ENCODE measurements at places on chromosomes 6 and 20.

- no peak for DNase-seq
Observed at GRCh38 chr6:22149501-22150367, 147.1 kb downstream of the PRL start.

GRCh38 chr20:57321142-57321541 is 8.5 kb upstream of the SPO11 start:
- no peak for DNase-seq

DNA sequence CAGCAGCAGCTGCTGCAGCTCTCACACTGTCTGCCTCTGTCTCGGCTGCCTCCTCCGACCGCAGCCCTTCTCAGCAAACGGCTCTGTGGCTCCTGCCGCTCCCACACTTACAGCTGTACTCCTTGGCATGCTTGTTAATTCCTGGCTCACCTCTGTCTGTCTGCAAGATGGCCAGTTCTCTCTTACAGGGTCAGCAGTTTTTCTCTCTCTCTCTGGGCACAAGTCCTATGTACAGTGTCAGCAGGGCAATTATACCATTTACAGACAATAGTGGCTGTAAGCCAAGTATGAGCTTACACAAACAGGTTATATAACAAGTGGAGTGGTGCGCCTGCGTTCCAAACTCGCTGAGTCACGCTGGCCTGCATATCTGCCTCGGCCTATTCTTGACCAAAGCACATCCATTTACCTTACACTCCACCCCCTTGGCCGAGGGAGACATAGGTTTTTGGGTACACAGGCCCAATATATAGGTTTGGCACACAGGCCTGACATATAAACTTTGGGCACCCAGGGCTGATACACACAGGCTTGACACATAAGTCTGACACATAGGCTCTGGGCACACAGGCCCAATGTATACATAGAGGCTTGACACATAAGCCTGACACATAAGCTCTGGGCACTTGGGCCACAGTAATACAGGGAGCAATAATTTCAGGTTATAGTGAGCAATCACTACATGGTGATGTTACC is 4.4 kb downstream of the ZKSCAN3 start:
- DNase-seq, result no peak

- no peak for DNase-seq
Observed at GRCh38 chr6:146896062-146896813, 297.5 kb downstream of the ADGB start.

DNA sequence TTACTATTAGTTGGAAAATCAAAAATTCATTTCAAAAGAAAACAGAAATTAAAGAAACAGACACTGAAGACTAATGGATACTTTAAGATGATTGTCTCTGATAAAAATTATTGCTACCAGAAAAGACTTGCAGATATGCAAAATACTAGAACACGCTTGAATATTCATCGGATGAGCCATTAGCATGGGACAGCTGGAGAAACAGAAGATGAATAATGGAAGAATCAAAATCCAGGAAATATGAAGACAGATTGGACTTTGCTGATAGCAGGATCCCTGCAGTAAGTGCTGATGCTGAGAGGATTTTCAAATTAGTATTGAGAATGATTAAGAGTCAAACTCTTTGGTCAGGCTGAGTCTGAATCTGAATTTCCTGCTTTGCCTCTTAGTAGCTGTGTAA is 169.4 kb downstream of the EYS start:
- DNase-seq, result no peak

DNA sequence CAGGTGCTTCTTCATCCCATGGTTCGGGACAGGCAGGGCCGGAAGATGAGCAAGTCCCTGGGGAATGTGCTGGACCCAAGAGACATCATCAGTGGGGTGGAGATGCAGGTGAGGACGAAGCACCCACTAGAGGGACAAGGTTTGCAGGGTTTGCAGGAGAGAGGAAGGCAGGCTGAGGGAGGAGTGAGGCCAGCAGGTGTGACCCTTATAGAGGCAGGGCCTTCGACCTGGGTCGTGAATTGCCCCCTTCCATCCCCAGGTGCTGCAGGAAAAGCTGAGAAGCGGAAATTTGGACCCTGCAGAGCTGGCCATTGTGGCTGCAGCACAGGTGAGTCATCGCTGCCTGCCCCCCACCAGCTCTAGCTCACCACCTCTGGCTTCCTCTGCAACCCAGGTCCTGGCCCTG is 8.4 kb downstream of the VARS2 start:
- DNase-seq, result no peak

GRCh38 chr6:134676307-134677281 is 273.3 kb downstream of the ALDH8A1 start:
- no peak for DNase-seq

- no peak for DNase-seq
Observed at GRCh38 chr6:166031275-166031674, 136.4 kb downstream of the TBXT start.

DNA sequence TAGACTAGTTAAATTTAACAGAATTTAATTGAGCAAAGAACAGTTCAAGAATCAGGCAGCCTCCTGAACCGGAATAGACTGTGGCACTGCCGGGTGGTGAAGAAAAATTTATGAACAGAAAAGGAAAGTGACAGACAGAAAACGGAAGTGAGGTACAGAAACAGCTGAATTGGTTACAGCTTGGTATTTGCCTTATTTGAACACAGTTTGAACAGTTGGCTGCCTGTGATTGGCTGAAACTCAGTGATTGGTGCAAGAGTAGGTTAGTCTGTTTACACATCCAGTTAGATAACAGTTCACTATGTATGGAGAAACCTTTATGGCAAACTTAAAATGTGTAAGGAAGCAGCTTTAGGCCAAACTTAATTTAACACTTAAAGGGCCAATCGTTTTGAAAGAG is 116.0 kb upstream of the CITED2 start:
- DNase-seq, result no peak

DNA sequence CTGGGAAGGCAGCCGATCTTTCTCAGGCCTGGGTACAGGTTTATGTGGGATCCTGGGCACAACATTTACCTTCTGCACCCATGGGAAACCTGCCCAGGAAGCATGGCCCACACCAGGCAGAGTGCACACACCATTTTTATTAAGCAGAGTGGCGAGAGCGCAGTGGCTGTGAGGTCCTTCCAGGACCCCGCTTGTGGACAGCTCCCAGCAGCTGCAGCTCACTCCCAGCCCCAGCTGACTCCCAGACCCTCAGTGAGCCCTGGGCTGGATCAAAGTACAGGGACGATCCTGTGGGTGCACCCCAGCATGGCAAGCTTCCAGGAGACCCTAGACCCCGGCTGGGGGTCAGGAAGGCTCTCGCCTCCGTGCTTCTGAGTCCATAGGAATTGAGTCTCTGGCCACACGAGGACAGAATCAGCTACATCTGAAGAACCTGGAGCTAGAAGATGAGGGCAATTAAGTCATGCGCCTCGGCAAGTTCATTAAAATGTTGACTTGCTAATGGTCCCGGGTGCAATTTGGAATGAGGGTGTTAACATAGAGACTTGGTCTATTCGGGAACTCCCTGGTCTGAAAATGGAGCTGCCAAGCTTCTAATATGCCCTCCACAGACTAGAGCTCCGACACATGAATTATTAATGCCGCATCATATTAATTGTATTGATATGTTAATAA is 65.4 kb upstream of the SLCO4A1 start:
- peak; percentile 18 for DNase-seq

DNA sequence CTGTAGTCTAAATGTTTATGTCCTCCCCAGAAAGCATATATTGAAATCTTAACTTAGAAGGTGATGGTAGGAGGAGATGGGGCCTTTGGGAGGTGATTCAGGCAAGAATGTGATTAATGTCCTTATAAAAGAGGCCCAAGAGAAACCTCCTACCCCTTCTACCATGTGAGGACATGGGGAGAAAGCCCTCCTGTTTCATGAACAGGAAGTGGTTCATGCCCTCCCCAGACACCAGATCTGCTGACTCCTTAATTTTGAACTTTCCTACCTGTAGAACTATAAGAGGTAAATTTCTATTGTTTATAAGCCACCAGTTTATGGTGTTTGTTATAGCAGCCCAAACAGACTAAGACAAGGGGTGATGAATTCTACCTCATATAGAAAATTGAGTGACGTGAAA is 8.7 kb upstream of the ECT2L start:
- no peak for DNase-seq

DNA sequence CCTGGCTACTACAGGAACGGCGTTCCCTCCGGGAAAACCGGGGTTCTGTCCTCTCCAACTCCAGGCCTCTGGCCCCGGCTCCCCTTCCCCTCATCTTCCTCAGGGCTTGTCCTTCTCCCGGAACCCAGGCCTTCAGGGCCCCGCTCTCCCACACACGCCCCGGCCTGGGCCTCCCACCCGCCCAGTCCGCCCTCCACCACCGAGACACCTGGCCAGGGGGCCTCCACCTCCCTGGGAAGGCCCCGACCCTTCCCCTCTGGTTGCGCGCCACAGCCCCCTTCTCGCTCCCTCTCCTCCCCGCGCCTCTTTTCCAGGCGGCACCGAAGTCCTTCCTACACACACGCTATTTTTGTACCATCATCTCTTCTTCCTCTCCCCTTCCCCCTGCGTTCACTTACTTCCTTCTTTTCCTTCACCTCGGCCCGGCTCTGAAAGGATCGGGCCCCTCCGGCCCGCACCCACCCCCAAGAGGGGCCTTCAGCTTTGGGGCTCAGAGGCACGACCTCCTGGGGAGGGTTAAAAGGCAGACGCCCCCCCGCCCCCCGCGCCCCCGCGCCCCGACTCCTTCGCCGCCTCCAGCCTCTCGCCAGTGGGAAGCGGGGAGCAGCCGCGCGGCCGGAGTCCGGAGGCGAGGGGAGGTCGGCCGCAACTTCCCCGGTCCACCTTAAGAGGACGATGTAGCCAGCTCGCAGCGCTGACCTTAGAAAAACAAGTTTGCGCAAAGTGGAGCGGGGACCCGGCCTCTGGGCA is 1.3 kb upstream of the SIRPA start:
- DNase-seq, result no peak

GRCh38 chr6:111842891-111843290 is 30.4 kb downstream of the FYN start:
- DNase-seq, result no peak

- peak; percentile 32 for DNase-seq
Observed at GRCh38 chr6:167441715-167442206, 116.9 kb downstream of the TTLL2 start.

DNA sequence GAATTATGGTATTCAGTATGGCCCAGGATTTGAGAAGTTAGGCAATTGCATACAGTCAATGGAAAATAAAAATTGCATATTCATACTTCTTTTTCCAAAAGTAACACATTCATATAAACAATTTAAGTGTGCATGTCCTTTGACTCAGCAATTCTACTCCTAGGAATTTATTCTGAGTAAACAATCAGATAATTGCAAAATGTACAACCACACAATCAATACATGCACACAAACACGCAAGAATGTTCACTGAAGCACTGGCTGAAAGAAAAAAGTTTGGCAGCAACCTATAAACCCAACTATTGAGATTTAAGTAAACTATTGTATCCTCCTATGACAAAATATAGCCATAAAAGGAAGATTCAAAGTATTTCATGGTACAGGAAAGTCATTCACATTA is 1.6 kb downstream of the CYP39A1 start:
- peak; percentile 47 for DNase-seq

DNA sequence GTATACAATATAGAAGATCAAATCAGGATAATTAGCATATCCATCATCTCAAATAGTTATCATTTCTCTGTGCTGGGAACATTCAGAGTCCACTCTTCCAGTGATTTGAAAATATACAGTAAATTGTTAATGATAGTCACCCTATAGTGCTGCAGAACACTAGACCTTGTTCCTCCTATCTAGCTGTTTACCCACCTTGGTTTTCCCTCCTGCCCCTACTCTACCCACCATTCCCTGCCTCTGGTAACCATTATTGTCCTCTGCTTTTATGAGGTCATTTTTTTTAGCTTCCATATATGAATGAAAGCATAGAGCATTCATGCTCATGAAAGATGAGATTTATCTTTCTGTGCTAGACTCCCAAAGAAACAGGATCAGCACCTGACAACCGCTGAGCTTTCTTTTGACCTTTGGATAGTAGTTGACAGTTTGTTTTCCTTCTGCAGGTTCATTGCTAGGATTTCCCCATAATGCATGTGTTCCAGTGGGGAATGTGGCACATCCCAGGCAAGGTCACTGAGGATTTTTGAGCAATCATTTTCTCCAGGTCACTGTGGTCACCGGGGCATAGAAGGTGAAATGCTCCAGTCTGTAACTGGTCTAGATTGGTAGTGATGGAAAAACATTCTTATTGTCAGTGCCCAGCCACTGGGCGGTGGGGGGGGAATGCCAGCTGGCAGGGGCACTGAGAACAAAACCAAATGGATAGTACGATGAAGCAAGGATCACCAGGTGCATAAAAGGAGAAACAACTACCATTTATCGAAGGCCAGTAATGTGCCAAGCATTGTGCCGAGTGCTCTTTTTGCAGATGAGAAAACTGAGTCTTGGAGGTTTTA is 33.6 kb upstream of the BCAS1 start:
- no peak for DNase-seq

GRCh38 chr6:26351544-26351953 is 13.4 kb upstream of the BTN3A2 start:
- no peak for DNase-seq

- DNase-seq, result no peak
Observed at GRCh38 chr6:157535340-157536222, 154.6 kb downstream of the ZDHHC14 start.

DNA sequence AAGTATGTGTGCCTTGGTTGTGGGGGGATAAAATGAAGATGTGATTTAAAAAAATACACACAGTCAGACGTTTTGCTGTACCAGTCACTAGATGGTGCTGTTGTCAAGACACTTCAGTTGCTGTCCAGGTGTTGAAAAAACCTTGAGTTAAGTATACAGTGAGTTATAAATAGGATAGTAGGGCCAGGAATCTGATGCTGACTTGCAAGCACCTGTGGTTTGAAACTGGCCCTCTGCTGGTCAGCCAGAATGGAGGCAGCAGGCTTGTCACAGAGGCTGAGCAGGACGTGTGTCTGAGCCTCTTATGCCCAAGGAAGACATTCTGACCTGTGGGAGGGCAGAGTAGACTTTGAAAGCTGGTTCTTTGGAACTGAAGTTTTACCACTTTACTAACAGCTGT is 27.8 kb downstream of the RNF8 start:
- DNase-seq, result no peak

- DNase-seq, result no peak
Observed at GRCh38 chr6:89830170-89830809, 610 bp downstream of the CASP8AP2 start.

GRCh38 chr6:121504227-121504626 is 68.8 kb downstream of the GJA1 start:
- no peak for DNase-seq

DNA sequence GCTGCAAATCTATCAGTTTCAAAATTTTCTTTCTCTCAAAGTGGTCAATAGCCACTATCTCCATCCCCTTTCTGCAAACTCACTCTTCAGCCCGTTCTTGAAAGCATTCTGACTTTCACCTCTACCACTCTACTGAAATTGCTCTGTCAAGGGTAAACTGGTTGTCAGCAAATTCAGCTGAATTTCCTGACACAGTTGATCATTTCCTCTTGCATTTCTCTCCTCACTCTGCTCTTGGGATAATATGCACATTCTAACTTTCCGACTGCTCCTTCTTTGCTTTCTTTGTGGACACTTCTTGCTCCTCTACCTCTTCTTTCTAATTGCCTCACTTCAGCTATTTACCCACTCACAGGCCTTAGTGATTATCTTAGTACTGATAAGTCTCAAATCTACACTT is 73.7 kb upstream of the TINAG start:
- DNase-seq, result no peak

GRCh38 chr6:39553860-39554802 is 171.1 kb downstream of the KIF6 start:
- no peak for DNase-seq

GRCh38 chr6:135451617-135452190 is 45.8 kb downstream of the AHI1 start:
- peak; percentile 24 for DNase-seq

- no peak for DNase-seq
Observed at GRCh38 chr6:57262488-57262887, 40.4 kb upstream of the RAB23 start.

Data from right lung (tissue), 10 donors.